ENCODE measurements at places on chromosomes 2 and 18.
A peak's percentile ranks its signal among the peaks of the same experiment; 100 is the strongest.

GRCh38 chr2:152445791-152446201, 110.8 kb downstream of the FMNL2 start:
- no peak for DNase-seq

GRCh38 chr18:45361125-45361851, 254.0 kb upstream of the SLC14A2 start:
- DNase-seq, result no peak

DNA sequence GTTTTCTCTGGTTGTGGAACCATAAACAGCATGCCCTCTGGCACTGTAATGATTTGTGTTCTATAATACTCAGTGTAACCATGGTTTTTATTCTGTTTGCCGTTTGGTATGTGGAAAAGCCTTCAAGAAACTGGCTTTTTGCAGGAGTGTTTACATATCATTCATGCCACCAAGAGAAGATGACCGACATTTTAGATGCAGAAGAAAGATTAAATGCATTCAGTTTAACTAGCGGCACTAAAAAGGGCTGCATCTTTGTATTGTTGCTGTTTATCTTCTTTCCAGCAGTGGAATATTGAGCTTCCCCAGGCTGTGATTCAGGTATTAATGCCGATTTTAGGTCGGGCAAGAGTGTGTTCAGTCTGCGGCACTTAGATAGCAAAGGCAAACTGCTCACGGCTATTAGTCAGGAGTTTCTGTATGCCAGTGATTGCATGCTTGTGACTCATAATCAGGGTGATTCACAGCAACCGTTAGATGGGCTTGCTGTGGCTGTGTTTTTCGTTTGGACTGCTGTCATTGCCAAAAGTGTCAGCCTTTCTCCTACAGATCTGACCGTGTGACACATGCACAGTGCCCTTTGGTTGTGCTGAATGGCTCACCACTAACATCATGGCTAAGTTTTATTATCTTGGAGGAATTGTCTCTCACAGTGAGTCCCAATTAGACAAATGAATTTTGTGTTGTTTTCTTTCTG, 479.7 kb downstream of the PARD3B start:
- DNase-seq, result no peak

DNA sequence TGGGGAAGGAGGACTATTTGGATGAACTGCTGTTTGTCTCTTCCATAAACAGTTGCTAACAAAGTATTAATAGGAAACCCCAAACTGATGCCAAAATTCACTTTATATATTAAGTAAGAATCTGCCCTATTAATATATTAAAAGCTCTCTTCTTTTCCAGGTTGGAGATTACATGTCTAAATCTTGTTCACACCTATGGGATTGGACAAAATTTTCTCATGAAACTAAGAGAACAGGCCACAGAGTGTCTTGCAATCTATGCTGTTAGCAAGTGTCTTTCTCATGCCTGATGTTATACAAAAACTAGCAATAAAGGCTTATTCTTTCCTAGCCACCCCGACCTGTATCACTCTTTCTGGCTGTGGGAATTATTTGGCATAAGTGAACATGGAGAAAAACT, 18.3 kb downstream of the ZEB2 start:
- no peak for DNase-seq

DNA sequence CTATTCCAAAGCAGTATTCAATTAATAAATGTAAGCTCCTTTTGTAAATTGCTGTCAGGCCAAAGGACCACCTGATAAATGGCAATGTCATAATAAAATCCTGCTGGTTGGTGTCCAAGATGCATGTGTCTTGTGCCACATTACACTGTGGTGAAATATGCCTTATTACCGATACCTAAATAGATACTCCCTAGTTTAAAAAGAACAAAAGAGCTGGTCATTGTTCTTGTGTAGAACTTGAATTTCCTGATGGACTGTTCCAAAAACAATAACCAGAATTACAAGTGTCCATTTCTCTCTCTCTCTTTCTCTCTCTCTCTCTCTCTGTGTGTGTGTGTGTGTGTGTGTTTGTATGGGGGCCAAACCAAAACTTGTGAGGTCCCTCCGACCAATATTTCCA, 13.8 kb upstream of the LPIN1 start:
- DNase-seq, result no peak

DNA sequence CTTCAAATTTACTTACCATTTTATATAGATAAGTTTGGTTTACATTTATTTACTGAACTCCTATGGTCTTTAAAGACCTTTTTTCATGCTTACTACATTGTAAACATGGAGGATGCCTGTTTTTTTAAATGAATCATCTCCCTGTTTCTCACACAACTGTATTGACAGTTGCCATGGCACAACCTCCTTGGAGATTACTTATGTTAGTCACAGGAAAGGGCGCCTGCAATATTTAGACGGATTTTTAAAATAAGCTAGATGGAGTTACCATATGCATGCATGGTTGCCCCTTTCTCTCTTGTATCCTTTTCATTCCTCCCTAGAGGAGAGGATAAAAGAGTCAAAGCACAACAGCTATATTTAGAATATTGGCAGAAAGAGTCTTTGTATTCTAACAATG, 34.8 kb upstream of the CCDC102B start:
- no peak for DNase-seq

DNA sequence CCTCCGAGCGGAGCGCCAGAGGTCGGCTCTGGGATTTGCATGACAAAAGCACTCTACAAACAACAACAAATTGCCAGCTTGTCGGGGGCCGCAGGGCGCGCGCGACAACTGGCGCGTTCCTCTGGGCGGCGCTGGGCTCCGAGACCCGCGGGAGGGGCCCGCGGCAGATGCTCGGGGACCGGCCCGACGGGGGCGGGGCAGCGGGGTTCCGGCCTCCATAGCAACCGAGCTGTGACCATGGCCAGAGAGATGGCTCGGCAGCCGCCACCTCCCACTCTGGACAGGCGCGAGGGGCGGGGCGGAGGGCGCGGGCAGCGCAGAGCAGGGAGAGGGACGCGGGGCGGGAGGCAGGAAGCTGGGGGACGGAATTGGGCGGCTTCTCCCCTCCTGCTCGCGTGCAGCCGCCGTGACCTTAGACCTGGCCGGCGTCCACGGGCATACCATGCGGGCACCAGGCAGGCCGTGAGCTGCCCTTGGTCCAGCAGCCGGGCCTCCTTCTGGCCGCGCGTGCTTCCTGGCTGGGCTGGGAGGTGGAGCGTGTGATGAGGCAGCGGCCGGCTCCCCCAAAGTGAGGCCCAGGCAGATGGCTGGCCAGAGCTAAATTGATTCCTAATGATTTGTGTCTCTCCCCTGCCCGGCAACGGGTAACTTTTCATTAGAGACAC, 171.5 kb downstream of the CELF4 start:
- peak; percentile 16 for DNase-seq

- DNase-seq, result no peak
These were observed 1323.5 kb upstream of the TMEFF2 start for GRCh38 chr2:193518041-193518817.

DNA sequence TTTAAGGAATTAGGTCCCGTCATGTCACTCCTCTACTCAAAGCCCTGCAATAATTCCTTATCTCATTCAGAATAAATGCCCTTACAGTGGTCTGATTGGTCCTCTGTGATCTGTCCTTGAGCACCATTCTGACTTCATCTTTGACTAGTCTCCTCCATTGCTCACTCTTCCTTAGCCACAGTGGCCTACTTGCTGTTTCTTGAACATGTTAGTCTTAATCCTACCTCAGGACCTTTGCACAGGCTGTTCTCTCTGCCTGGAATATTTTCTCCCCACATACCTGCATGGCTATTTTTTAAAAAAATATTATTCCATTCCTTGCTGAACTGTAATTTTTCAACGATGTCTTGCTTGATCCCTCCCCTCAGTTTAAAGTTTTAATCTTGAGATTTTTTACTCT, 48.0 kb downstream of the QPCT start:
- no peak for DNase-seq

- no peak for DNase-seq
These were observed 171.8 kb upstream of the KLF7 start for GRCh38 chr2:207337234-207338219.

GRCh38 chr2:215430528-215431187, 5.2 kb downstream of the FN1 start:
- DNase-seq, result no peak

DNA sequence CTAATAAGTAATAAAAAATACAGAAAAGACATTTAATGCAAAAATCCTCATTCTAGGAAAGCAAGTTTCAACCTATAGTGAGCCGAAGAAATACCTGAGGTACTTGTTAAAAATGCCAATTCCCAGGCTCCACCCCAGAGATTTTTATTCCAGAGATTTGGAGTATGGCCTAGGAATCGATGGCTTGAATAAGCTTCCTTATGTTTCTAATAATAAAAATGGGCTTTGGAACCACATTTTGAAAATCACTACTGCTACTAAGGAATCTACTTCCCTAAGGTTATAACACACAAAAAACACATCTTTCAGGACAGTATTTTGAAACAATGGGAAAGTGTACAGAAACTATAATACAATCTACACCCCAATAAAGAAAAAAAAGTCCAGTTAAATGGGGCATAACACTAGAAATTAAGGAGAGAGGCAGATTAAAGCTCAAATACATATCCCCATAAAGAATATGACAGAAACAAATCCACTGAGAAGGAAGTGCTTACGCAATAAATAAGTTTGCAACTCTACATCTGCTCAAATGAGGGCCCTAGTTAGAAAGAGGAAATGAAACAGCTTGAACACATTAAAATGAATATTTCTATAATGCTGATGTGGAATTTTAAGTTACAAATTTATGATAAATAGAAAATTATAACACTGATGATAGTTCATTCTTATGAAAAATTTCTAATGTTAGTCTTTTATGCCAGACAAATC, 103.7 kb downstream of the EPB41L3 start:
- no peak for DNase-seq

- no peak for DNase-seq
These were observed 117.3 kb downstream of the TTC27 start for GRCh38 chr2:32745191-32745590.

- DNase-seq, result peak; percentile 85
These were observed 637 bp upstream of the SFT2D3 start for GRCh38 chr2:127700527-127701192.

DNA sequence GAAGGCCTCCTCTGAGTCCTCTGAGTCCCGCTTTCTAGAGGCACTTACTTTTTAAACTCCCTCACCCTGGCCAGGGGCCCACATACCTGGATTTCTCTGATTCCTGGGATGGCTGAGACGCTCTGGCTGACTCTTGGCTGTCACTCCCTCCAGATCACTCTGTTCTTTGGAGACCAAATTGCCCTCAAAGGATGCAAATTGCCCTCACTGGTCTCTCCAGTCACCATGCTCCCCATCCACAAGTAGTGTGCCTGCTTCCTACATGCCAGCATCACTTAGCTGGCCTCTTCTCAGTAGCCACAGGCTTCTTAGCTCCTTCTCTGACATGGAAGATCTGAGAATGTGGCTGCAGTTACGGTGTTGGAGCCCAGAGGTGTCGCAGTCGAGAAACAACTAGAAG, 41.3 kb upstream of the CCDC68 start:
- DNase-seq, result no peak

DNA sequence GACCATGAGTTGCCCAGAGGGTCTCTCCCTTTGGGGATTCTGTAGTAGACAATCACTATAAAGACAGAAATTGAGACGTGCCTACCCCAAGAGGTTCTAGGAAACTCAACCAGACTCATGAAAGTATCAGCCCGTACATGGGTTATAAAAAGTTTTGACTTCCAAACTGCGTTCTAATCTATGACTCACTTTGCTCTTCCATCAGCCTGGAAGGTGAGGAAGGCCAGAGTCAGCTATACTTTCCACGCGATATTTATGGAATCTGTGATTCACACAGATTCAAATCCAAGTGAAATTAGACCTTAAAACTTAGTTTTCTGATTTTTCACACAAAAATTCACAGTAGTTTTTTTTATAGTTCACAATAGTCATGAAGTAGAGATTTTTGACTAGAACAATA, 7.7 kb upstream of the LYPD1 start:
- DNase-seq, result no peak

- no peak for DNase-seq
These were observed 53.2 kb downstream of the EEF1B2 start for GRCh38 chr2:206212673-206213513.

DNA sequence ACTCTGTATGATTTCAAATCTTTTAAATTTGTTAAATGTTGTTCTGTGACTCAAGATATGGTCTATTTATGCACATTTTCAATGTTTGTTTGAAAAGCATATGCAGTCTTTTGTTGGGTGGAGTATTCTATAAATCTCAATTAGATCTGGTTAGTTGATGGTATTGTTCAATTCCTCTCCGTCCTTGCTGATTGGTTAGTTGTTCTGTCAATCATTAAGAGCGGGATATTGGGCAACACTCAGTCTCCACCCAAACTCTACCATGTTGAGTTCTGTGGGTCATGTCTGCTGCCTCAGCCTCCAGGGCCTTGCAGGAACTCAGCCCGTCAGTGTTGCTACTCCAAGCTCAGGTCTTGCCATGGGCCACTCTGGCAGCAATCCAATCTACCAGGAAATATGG, 118.9 kb downstream of the VWA3B start:
- no peak for DNase-seq

- no peak for DNase-seq
These were observed 185.0 kb upstream of the RASGRP3 start for GRCh38 chr2:33291278-33292013.

DNA sequence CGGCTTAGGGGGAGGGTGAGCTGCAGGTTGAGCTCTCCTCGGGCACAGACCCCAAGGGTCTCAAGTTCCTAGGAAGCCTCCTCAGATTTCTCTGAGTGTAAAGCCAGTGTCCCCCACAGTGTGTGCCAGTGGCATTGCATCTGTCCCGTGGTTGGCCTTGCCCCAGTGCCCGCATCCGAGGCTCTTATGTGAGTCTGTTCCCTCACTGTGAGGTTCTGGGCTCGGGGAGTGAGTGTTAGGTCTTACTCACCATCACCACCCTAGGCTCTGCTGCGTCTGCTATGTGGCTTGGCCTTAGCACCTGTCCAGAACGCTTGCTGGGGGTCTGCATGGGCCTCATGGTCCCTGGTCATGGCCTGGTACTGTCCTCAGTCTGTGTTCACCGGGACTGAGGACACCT, 88.7 kb upstream of the PXDN start:
- DNase-seq, result no peak

GRCh38 chr2:128556633-128557032, 238.0 kb upstream of the HS6ST1 start:
- DNase-seq, result no peak

DNA sequence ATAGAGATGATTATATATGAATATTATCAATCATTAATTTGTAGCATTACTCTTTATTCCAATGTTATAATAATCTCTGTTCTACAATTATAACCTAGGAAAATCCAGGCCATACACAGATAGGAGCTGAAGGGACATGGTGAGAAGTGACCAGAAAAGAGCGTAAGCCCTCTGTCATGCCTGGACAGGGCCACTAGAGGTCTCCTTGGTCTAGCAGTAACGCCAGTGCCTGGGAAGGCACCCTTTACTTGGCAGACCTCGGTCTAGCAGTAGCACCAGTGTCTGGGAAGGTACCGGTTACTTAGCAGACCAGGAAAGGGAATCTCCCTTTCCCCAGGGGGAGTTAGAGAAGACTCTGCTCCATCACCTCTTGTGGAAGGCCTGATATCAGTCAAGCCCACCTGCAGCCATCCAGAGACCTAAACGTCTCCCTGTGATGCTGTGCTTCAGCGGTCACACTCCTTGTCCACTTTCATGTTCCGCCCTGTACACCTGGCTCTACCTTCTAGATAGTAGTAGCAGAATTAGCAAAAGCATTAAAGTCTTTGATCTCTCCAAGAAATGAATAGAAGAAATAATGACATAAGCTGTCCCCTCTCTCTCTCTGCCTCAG, 447.5 kb upstream of the FSIP2 start:
- no peak for DNase-seq
